Stimulated activated CD8-positive, alpha-beta memory T cell treated with anti-CD3 and anti-CD28 coated beads, Interleukin-15, amount 100 ng/mL, for 1 hour (primary cell): ENCODE measurements at places on chromosomes 4 and X.

- no peak for DNase-seq
Measured at GRCh38 chrX:44536198-44536597, 6.5 kb downstream of the FUNDC1 start.

GRCh38 chr4:15003891-15004738 lies 1.8 kb downstream of the CPEB2 start:
- peak; percentile 20 for DNase-seq

DNA sequence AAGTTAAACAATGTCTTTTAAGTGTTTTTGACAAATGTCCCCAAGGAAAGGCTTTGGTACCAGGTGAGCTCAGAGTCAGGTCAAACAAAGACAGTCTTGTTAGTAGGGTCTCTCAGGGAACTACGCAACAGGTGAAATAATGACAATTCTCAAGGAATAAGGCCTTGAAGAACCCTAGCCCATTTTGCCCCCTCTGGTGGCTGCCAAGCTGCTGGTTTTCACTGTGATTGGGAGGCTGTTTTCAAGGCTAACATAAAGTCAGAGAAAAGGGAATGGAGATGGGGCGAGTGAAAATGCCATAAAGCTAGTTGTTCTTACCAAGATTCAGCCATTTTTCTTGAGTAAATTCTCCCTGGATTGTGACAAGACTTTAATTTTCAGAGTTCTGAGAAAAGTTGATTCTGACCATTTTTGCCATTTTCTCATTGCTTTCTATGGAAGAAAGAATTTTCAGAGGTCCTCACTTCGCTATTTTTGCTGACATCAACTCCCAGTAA lies 58.7 kb downstream of the RWDD4 start:
- DNase-seq: no peak

DNA sequence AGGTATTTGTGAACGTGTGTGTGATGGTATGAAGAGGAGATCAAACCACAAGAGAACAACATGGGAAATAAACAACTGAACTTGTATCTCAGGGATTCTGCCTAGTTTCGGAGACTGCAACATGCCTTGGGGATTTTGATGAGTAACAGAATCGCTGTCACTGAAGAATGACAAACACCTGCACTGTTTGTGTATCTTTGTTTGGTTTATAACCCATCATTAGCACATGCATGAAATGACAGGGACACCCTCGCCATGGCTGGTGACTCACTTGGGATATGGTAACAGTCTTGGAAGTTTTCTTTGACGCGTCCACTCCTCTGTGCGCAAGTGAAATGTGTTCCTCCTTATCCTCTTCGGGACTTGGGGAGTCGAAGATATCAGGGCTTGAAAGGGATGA lies 30.3 kb upstream of the MAP3K15 start:
- no peak for DNase-seq

DNA sequence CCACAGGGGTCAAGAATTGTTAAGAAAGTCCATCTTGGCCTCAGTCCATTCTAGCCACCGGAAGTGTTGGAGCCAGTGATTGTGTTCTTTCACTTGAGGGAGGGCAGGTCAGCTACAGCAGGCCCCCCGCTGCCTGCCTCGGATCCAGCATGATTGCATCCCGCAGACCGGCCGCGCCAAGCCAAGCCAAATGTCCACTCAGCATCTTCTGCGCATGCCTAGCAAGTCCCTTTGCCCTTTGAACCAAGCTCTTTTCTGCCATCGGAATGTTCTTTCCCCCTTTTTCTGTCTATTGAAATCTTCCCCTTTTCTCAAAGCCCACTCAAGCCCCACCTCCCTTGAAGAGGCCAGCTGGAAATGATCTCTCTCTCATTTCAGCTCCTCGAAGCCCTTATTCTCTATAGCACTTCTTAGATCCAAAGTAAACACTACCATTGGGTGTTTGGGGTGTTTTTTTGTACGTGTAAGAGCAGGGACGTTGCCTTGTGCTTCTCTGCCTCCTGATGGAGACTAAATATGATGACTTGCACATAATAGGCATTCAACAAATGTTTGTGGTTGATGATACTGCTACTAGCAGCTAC lies 147.8 kb upstream of the BCOR start:
- DNase-seq: no peak

DNA sequence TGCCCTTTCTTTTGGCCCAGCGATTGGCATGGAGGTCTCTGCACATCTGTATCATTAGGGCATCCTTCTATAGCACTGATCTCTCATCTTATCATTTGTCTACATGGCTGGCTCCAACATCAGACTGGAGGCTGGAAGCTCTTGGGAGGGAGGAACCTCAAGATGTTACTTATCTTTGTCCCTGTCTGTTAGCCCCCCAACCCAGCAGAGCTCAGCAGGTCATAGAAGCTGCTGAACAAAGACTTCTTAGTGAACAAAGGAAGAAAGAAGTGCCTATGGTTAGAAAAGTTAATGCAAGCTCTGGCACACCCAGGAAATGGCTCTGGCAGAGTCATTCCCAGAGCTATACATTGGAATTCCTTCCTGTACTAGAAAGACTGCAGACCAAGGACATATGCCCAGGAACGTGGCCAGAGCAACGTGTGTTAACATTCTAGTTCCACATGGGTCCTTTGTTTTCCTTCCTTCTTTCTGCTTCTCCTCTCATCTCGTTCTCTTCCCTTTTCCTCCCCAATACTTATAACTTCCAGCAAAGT lies 74.0 kb downstream of the SEL1L3 start:
- no peak for DNase-seq
